ENCODE measurements at places on chromosomes 7 and 10.

DNA sequence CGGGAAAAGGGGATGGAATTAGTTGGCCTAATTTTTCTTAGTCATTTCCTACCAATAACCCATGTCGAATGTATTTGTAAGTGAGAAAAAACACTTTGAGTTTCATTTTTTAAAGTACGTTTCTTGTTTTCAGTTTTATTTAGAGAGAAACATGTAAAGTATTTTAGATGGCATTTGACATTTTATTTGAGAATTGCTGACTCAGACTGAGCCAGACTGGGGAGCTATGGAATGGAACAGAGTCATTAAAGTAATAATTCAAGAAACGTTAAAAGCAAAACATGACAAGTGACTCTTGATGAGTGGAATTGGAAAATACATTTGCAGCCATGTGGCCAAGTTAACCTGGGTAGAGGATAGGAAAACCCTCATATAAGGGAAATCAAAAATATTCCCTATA lies 286.1 kb upstream of the NPSR1 start:
- DNase-seq = no peak

GRCh38 chr10:4131407-4132215 lies 346.6 kb upstream of the KLF6 start:
- no peak for DNase-seq

DNA sequence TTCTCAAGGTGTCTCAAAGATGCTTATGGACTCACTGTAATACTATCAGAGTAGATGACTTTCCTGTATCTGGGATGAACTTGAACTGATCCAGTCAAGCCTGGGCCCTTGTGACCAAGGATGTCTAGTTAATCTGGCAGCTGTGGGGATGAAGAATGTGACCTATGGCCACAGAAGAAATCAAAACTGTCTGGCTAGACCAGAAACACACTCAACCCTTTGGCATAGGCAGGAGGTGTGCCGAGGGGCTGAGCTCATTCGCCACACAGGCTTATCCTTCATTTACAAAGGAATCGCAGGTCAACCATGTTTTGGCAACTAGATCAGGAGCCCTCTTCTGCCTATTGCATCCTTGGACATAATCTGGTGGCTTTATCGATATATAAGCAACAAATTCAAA lies 110.6 kb downstream of the ATXN7L1 start:
- DNase-seq = no peak

GRCh38 chr10:110664483-110665420 lies 20.6 kb downstream of the RBM20 start:
- no peak for DNase-seq

- no peak for DNase-seq
Measured at GRCh38 chr10:11156480-11156879, 138.8 kb downstream of the CELF2 start.

GRCh38 chr7:135714534-135715009 lies 13.4 kb downstream of the SLC13A4 start:
- DNase-seq = no peak

DNA sequence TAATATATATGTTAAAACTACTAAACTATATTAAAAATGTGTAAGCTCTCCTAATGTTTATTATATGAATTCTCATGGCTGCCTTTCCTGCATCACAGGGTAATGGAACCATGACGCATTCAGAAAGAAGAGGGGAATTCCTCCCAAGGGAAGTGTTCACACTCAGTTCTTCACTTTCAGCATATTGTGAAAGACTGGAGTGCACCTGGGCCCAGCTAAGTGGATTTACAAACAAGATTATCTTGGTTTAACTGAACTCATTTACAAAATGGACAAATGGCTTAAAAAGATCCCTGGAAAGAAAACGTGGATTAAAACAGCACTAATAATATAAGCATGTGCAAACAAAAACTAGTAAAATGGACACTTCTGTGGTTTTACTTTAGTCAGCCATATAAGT lies 149.8 kb downstream of the DOCK4 start:
- peak; percentile 91 for DNase-seq

DNA sequence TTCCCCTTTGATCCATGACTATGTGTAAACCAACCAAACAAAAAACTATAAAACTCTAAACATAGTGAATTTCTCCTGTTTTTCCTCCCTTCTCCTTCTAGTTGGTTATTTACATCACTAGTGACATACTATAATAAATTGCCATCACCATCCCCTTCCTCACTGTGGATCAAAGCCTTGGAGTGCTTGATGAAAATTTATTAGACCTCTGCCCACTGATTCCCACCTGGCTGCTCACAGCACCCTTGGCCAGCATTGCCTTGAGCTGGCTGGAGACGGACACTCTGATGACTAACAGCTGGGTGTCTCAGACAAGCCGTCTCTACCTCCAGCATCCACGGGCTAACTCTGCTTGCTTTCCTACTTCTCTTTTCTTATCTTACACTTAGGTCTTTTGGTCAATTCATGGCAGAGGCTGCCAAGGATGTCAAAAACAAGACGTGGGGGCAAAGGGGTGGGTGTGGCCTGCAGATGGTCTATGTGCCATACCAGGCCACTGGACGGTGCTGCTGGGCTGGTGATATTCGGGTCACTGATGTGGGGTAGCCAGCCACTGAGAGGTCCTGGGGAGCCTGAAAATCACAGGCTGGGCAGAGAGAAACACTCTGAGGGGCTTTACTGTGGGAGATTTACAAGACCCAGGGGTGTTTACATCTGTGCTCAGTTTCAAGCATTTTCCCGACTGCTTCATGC lies 207.8 kb downstream of the TAX1BP1 start:
- DNase-seq = no peak

- DNase-seq = no peak
Measured at GRCh38 chr7:81014908-81015307, 96.1 kb upstream of the SEMA3C start.

GRCh38 chr10:124004663-124005004 lies 88.8 kb downstream of the CHST15 start:
- DNase-seq = no peak

DNA sequence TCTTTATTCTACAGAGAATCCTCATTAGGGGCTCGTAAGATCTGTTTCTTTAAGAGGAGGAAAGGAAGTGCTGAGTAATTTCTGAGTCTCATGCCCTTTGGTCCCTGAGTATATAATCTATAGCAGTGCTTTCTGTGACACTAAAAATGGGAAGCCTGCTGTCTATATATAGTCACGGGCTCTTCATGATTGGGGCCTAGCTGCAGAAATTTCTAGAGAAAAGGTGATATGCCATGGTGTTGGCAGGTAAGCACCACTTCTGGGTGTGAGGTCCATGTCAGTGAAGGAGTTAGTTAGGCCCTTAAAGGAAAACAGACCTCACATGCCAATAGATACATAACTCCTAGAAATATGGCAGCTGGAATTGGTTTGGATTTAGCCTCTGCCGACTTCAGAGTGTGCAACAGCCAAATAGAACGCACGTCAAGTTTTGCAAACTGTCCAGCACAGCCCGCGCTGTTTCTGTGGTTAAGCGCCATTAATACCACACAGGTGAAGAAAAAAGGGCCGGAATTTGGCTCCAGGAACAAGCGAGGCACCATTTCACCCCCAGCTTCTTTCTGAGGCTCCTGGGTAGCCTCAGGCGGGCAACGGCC lies 123.2 kb downstream of the TACC2 start:
- DNase-seq = no peak

- no peak for DNase-seq
Measured at GRCh38 chr7:92057375-92057774, 76.9 kb downstream of the CYP51A1 start.

GRCh38 chr7:45589915-45590678 lies 15.9 kb downstream of the ADCY1 start:
- no peak for DNase-seq

- no peak for DNase-seq
Measured at GRCh38 chr7:123958186-123958703, 33.2 kb downstream of the SPAM1 start.

Measured in NCI-H1930 (cell line).